ENCODE measurements at places on chromosomes 1 and 21.

GRCh38 chr1:29981586-29982239 lies 741.7 kb downstream of the MATN1 start:
- DNase-seq = no peak

- no peak for DNase-seq
These were observed 32.5 kb upstream of the LMO4 start for GRCh38 chr1:87296206-87296605.

DNA sequence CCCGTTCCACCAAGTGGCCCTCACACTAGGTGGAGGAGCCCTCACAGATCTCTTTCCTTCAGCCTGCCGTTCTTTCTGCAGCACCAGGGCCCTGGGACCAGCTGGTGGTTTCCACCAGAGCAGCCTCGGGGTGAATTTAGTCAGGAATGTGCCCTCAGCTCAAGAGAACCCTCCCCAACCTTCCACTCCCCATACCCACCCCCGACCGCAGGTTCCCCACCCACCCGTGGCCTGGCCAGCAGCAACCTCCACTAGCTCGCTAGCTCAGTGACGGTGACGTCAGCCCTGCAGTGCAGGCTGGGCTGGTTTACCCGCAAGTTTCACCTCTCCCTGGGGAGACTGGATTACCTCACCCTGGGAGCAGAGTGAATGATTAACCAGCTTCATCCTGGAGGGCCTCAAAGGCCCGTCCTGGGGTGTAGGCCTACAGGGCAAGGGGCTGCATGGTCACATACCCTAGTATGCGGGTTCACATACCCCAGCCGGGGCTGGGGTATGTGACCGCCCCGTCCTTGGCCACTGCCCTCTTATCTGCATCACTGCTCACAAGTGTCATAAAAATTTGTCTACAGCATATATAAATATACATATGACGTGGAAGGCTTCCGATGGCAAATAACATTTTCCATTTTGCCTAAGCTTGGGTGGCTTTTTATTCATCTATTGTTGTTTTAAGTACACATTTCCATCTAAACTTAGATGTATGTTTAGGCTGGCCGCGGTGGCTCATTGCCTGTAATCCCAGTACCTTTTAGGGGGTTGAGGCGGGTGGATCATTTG lies 24.5 kb downstream of the ELF3 start:
- peak; percentile 83 for DNase-seq

DNA sequence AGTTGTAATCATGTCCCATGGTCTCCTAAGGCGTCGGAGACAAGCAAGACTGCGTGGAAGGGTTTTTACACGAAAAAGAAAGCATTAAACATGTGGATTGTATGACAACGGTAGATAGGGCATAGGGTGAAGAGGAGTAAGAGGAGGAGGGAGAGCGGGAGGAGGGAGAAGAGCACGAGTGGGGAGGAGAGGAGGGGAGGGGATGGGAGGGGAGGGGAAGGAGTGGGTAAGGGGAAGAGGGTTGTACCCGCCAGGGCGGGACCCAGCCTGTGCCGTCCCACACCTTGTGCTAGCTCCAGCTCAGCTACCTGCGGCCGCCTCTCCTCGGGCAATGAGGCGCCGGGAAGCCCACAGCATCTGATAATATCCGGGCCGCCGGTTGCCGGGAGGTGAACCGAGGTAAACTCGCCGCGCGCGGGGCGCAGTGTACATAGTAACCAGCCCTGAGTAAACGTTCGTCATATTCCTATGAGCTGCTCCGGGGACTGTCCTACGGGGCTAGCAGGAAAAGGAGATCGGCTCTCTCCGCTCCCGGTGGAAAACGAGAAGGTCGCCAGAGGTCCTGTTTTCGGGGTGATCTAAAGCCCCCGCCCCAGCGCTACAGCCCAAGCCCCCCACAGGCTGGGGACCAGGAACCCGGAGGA lies 449 bp upstream of the RCAN3 start:
- DNase-seq = peak; percentile 13

DNA sequence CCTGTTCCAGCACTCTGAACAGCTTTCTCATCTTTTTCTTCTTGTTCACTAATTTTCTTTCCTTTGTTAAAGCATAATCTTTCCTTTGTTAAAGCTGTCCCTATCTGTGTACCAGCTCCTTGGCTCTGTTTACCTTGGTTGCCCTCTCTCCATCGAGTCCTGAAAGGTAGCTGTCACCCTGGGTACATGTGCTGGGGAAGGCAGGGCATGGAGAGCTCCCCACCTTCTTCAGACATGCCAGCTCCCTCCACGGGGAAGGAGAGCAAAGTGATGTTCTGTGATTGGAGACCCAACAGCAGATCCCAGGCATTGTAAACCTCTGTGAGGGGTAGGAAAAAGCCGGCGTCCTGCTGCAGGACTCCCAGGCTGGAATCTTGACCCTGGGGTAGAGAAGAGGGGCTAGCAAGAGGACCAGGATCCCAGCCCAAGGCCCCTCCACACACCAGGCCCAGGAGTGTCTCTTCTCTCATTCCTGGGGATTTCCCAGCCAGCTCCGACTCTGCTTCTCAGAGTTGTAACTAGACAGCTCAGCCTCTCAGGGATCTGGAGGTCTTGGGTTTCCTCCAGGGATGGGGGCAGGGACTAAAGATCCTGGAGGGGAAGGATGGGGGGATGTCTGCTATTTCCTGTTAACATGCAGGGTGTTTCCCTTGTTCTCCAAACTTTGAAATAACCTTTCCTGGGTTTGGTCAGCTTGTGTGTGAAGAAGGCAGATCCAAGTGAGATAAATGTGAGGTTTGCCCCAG lies 34.4 kb downstream of the TMCC2 start:
- no peak for DNase-seq

DNA sequence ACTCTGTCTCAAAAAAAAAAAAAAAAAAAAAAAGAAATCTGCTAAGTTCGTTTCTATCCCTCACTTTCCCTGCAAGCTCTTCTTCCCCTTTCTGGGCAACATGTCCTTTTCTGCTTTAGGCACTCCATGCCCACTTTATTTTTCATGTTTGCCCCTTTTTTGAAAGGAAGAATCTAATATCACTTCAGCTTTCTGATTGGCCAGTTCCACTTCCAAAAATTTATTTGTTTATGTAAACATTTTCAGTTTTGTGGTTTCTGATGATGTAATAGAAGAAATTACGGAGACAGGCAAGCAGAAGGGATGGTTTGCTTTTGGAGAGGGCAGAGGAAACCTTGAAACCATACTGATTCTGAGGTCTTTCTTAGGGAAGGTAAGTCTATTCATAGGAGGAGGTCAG lies 15.1 kb downstream of the IFNAR1 start:
- no peak for DNase-seq

GRCh38 chr21:43877936-43878575 lies 13.0 kb downstream of the AGPAT3 start:
- no peak for DNase-seq

DNA sequence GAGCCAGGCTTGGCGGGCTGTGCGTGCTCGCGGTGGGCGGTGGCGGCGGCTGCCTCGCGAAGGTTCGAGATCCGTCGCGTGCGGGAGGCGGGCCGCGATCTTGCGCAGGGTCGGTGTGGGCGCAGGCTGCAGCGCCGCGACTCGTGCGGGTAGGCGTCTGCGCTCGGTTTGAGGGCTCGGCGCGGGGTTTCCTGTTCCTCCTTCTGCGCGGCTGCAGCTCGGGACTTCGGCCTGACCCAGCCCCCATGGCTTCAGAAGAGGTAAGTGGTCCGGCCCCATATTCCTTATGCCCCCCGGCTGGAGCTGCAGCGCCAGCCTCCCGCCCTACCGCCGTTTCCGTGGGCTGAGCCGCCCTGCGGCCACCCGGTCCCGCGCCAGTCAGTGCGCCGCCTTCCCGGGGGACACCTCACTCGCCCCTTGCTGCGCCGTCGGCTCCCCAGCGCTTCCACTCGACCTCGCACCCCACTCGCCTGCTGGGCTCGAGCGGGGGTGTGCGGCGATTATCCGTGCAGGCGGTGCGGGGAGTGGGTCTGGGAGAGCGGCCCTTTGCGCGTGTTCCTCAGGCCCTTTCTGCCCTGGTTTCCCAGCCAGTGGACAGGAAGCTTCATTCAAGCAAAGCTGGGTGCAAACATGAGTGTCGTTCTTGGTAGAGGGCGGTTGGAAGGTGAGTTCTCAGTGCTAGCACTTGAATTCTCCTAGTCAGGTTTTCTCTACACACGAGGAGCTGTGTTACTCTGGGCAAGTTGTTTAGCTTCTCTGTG lies at the start of gene CACYBP:
CACYBP (plus strand) TSS at position 12 of the 761 bp plus-strand sequence; CDS start at position 246, 234 bp downstream.
- DNase-seq = no peak

DNA sequence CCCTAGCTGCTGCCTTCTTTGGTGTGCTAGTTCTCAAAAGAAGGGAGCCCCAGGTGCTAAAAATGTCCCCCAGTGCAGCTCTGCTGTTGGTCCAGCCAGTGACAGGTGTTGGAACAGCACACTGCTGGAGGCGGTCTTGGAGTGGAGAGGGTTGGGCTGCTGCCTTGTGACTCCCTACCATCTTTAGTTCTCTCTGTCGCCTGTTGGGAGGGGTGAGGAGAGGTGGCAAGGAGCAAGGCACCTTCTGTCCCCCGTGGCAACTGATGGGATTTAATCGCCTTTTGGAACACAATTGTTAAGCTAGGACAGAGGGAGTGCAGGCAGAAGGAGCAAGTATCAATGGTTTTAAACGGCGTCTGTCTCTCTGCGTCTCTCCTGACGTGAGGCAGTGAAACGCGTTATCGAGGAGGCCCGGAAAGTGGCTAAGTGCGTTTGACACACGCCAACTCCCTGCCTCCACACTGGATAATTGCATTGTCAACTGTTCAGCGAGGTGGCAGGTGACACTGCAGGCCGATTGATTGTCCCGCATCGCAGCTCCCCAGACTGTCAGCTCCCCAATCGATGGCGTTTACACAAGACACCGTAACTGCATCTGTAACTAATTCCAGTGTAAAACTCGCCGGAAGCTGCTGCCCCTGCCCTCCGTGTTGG lies 34.0 kb downstream of the TMEM53 start:
- DNase-seq = no peak

DNA sequence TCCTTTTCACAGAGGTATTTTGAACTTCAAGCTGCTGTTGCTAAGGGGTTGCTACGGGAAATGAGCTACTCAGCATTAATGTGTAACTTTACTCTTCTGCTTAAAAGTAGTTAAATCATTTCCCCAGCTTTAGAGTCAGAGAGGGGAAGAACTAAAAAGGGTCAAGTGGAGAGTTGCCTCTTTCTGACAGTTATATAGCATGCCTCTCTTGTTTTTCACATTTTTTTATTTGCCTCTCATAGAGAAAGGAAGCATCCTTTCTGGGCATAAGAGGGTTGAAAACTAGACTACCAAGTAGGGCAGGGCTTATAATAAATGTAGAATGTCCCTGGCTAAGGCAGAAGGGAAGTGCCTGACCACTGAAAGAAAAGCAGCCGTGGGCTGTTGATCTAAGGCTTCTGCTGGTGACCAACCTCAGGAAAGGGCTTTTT lies 10.1 kb upstream of the ELAVL4 start:
- no peak for DNase-seq

GRCh38 chr1:236893626-236894545 lies 98.8 kb downstream of the MTR start:
- DNase-seq = no peak

- DNase-seq = no peak
These were observed 153.4 kb downstream of the SDCCAG8 start for GRCh38 chr1:243409284-243409683.

- DNase-seq = no peak
These were observed at the start of gene FCRL2 for GRCh38 chr1:157776971-157777391. Gene FCRL2, minus strand, starts transcription at chr1:157777132. Its CDS starts 59 bp downstream, at chr1:157777073.

GRCh38 chr1:169507413-169507812 lies 21.7 kb upstream of the SLC19A2 start:
- DNase-seq = no peak

DNA sequence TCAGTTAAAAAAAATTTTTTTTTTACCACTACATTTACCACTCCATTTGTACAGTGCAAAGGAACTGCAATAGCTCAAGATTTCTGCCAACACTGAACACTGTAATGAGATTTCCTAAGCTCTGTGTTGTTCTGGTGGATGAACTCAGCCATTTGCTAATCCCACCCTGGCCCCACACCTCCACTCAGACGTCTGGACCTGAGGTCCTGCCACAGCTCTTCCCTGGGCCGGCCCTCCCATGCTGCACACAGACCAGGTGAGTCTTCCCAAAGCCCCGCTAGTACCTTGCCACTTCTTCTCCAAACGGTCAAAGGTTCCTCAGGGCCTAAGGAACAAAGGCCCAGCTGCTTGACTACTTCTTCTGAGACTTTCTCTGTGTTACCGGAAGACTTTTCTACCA lies 56.4 kb downstream of the SLC45A1 start:
- DNase-seq = no peak

DNA sequence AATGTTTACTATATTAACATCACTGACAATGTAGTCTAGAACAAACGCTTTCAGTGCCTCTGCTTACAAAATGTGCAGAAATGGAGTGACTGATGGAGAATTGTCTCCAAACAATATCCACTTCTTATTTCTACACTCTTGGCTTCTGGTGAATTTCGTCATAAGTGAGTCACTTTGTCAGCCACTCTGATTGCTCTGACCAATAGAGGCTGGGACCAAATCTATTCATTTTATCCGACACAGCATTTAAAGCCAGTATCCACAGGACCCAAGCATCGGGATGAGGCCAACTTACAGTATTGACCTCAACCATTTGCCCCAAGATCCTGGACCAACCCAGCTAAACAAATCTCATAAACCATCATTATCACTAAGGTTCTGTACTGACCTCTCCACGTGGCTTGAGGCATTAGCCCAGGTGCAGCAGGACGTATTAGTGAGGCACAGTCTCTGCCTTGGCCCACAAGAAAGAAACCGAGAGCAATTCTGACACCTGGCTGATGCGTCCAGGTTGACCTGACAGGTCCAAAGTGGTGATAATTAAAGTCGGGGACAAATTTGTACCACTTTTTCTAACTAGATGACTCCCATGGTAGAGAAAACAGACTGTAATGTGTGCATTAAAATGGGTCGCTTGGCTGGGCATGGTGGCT lies 53.3 kb upstream of the ERO1B start:
- DNase-seq = no peak

- DNase-seq = no peak
These were observed 280.7 kb downstream of the KCNH1 start for GRCh38 chr1:210853276-210853675.

- DNase-seq = no peak
These were observed 22.3 kb upstream of the PDE9A start for GRCh38 chr21:42631142-42631541.

DNA sequence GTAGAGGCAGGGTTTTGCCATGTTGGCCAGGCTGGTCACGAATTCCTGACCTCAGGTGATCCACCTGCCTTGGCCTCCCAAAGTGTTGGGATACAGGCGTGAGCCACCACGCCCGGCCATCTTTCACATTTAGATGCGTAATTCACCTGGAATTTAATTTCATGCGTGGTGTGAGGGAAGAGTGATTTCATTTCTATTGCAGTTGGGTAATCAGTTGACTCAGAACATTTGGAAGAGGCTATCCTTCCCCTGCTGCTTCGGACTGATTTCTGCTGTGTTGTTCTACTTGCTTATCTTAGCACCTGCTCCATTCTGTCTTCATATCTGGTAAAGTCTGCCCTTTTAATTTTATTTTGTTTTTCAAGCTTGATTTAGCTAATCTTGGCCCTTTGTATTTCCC lies 19.1 kb downstream of the DIP2A start:
- no peak for DNase-seq

GRCh38 chr1:96926176-96926575 lies 204.6 kb downstream of the PTBP2 start:
- no peak for DNase-seq

DNA sequence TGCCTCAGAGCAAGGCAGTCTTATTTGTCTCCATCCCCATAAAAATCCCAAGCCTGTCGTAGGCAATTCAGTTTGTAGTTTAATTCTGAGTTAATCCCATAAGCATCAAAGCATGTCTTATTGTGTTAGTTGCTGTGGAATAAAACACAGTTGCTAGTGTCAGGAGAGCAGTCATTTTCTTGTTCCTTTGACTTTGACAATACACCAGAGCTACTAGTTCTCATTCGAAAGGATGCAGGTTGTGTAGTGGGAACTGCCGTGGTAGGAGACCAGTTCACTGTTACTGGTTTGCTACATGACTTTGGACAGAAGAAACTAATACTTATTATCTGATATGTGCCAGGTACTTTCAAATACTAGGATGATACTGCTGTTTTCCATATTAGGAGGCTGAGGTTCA lies 23.5 kb downstream of the LRIG2 start:
- no peak for DNase-seq

Data from BE2C (cell line).